ENCODE measurements at places on chromosomes 2 and 18.

DNA sequence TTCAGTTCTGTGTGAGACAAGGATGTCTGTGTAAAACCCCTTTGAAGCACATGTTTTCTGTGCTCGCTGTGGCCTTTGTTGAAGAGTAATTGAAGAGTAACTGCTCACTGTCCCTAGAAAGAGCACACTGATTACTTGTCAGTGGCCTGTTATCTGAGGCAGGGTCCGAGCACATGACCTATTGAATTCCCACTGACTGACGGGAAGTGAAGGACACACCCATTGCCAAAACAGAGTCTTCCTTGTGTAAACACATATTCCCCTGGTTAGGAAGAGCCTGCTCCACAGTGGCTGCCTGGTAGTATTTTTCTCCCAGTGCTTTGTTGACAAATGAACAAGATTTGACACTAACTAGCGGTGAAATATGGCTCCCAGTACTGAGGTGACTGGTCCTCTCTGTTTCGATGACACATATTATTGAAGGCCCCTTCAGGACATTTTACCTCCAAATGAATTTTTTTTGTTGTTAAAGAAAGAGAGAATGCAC, 148.5 kb upstream of the GYPC start:
- DNase-seq: no peak

DNA sequence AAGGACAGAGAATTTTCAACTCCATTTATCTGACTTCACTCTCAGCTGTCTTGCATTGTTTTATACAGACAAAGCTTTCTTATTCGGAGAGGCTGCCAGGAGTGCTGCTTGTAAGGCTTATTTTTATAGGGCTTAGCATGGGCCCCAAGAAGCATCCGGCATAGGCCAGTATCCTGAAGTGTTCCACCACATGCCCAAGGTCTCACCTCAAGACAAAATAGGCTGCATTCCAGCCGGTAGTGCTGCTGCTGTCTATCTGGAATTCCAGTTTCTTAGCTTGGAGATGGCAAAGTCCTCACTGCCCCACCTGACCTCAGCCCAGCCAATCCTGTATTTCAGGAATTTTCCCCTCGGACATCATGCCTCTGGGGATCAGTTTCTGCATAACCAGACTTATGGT, 47.6 kb upstream of the MCFD2 start:
- DNase-seq: no peak

DNA sequence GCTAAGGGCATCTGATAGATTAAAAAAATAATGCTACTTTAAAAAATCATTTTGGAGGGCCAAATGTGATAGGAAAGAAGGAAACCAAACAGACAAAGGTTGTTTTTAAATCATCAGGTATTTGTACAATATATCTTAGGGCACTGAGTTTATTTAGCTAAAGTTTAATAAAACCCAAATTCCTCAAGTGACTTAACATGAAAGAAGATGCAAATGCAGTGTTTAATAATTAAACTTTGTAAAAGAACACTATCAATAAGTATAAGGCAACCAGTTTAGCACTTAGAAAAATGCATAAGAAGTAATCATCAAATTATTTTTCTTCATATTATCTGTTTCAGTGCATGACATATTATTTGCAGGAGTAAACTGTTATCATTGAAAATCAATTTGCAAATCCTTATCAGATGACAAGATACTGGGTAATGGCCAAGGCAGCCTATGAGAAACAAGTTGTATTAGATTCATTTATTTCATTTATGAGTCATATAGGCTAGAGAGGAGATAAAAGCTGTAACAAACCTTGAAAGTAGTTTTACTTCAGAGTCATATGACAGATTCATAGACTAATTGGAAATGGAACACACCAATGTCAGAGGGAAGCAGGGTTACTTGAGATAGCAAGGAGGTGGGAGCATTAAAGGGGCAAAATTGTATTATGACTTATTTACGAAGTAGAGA, 165.5 kb downstream of the GCA start:
- DNase-seq: no peak

GRCh38 chr18:34251919-34252318, 27.2 kb upstream of the NOL4 start:
- no peak for DNase-seq

DNA sequence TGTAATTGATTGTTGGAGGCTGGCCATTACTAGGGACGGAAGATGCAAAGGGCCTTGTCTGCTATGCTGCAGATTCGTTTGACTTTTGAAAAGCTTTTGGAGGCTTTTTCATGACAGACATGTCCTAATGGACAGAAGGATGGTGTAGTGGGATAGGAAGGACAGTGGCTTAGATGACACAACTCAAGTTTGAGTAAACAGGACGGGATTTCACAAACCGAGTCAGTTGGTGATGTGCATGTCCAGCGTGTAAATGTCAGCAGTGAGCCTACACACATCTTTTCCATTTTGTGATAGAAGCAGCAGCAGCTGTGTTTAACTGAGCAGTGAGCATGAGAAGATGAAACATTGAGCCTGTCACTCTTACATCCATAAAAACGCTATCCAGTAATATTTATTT, 76.0 kb downstream of the NCK2 start:
- DNase-seq: no peak

- no peak for DNase-seq
Observed at GRCh38 chr2:171244466-171244969, 83.8 kb upstream of the TLK1 start.

GRCh38 chr18:7257426-7257740, 26.5 kb downstream of the LRRC30 start:
- no peak for DNase-seq
